ENCODE measurements at places on chromosomes 7 and 10.

DNA sequence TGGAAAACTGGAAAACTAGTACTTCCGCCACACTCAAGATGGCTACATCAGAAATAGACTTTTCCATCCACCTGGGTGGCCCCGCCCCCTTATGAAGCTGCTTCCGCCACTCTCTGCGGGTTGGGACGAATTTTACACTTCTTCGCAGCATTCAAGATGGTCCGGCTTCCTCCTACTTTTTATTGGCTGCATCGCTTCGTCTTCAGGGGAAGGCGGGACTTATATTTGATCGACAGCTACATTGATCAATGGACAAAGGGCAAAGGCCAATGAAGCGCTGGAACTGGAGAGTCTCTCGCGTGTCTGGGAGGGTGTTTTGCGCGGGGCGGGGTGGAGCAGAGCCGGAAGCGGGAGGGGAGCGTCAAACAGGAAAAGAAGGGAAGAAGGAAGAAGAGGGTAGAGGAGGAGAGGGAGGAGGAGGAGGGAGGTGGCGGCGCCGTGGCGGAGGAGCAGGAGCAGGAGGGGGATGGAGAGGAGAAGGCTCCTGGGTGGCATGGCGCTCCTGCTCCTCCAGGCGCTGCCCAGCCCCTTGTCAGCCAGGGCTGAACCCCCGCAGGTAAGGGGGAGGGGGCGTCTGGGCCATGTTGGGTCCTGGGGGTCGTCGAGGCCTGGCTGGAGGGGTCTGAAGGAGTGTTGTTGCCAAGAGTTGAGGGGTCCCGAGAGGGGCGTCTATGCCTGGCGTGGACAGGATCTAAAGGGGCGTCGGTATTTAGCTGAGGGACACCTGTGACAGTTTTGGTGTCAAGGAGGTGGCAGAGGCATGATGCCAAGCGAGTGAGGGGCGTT, at the start of gene WBP1L:
WBP1L (plus strand) TSS at position 361 of the 786 bp plus-strand sequence; CDS start at position 467, 106 bp downstream.
- peak; percentile 97 for DNase-seq

DNA sequence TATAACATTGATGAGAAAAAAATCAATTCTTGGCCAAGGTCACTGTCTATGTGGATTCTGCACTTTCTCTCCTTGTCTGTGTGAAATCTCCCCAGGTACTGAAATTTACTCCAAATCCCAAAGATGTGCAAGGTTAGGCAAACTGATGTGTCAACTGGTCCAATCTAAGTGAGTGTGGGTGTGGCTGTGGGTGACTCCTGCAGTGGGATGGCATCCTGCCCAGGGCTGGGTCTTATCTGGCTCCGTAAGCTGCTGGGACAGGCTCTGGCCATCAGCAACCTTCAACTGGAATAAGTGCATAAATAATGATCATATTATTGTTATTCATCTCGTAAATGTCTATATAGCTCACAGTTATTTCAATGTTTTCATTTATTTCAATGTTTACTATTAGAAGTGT, 79.3 kb downstream of the JCAD start:
- DNase-seq, result no peak

DNA sequence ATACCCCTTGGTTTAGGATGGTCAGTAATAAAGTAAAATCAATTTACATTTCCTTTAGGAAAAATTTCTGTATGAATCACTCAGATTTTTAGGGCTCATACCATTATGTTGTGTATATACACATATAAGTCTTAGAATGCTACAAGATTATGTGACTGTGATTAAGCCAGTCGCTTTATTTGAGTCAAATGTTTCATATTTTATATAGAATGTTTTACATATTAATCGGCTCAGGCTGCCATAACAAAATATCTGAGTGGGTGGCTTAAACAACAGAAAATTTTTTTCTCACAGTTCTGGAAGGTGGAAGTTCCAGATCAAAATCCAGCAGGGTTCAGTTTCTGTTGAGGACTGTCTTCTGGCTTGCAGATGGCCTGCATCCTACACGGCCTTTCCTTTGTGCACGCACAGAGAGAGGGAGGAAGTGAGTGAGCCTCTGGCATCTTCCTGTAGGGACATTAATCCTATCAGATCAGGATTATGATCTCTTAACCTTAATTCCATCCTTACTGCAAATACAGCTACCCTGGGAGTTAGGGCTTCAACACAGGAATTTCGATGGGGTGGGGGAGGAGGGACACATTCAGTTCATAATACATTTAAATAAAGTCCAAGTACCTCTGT, 198.0 kb downstream of the PHF14 start:
- no peak for DNase-seq

GRCh38 chr10:79090134-79090803, 21.5 kb downstream of the ZMIZ1 start:
- DNase-seq, result no peak
